Stimulated activated CD4-positive, alpha-beta T cell treated with anti-CD3 and anti-CD28 coated beads, TNF-alpha, amount 100 ng/mL, for 4 hours (primary cell): ENCODE measurements at places on chromosomes 1 and 21.

GRCh38 chr1:201707656-201708055 lies 121.3 kb upstream of the IPO9 start:
- no peak for DNase-seq

DNA sequence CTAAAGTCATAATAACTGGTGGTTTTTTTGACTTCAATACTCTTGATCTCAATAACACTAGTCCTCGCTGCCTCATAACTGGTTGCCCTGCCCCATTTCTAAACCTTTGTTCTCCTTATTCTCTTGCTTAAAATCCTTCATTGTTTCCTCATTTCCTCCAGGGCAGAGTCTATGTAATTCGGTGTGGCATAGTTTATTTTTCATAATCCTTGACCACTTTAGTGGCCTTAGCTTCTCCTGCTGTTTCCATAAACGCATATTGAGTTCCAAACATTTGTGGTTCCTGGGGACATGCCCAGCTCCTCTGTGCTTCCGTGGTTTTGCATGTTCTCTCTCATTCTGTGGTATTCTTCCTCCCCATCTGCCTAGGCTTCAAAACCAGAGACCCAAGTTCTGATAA lies 19.0 kb upstream of the TLCD4 start:
- no peak for DNase-seq

DNA sequence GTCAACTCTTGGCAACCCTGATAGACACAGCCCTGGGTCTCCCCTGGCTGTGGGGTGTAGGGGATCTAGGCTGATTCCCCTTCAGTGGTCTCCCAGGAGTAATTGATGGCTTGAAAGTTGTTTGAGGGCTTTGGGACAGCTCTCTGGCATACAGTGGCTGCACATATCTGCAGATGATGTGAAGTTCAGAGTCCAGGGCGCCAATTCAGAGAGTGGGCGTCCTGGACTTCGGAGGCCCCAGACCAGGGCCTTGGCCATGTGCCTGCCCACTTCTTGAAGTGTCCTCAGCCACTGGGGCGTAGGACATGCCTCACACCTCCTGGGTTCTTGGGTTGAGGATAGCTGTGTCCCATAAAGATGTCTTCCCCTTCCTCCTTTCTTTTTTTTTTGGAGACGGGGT lies 2.6 kb downstream of the INAVA start:
- no peak for DNase-seq

DNA sequence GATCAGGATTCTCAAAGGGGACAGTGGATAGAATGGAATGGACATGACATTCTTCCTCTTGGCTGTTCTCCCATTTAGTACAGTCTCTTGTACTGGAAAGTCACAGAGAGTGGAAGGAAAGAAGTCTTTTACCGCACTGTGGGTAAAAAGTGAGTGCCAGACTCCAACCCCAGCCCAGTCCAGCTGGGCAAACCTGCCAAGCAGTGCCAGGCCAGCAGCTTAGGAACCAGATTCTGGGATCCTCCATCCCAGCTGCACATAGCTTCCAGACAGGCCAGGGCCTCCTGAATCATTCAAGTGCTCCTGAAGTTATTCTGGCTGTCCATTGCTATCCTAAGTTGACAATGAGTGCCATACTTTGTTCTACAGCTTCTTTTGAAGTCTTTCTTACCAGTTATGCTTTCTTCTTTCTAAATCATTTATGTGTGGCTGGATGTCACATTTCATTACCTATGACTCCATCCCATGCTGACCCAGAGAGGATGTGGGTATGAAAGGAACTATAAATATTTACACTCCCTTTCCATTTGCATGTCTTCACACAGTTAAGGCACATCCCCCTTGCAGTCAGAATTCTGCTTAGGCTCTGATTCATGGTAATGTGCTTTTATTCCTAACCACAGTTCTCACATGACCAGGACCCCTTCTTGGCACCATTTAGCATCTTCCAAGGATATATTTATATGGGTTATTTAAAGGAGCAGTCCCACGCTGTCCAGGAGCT lies 88.9 kb downstream of the AK5 start:
- DNase-seq: no peak

DNA sequence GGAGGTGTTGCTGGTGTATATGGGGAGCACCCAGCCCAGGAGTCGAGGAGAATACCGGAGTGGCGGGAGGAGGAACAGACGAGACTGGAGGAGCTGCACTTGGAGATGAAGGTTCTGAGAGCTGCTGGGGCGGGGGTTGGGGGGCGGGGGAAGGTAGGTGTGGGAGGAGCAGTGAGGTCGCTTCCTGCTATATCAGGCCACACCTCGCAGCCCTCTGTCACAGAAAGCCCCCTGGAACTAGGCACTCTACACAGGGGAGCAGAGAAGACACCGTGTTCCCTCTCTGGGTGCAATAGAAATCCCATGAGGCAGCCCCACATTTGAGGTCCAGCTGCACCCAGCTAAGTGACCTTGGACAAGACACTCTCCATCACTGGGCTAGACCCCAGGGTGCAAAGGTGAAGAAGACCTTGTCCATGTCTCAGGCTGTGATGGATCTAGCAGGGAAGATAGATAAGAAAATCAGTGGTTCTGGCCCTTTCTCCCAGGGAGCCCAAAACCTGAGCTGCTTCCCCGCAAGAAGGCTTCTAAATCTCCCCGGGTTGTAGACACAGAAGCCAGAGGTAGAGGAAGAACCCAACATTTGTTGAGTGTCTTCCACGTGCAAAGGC lies 155.8 kb upstream of the EDN2 start:
- no peak for DNase-seq

- DNase-seq: no peak
Measured at GRCh38 chr1:86335916-86336315, 60.2 kb downstream of the ODF2L start.

DNA sequence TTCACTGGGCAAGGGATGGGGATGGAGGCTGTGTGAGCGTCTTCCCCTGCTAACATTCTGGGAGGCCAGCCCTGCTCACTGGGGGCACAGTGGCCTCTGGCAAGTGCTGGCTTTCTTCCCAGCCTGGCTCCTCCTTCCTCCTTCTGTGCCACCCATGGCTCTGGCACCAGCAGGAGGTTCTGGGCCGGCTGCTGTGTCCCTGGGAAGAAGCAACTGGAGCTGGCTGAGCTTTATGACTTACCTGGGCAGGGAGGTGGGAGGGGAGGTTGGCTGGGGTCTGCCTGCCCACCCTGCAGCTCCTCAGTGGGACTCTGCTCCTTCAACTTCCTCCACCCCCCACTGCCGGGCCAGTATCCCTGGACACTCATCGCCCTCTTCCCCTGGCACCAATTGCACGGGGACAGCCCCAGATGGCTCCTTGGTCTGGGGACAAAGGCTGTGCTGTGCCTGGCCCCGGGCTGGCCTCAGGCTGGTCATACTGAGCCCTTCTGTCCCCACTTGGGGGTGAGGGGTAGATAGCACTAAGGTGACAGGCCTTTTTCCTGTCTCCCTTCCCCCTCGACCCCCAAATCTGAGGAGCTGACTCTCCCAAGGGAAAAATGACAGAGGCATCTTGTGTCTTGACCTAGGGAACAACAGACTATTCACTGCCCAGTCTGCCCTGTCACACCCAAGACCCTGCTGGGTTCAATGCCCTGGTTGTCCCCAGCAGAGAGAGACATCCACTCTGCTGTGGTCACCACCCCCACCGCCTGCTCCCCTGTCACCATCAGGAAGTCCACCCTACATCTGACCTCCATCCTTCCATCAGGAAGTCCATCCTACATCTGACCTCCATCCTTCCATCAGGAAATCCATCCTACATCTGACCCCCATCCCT lies 14.4 kb downstream of the CDK18 start:
- DNase-seq: no peak

DNA sequence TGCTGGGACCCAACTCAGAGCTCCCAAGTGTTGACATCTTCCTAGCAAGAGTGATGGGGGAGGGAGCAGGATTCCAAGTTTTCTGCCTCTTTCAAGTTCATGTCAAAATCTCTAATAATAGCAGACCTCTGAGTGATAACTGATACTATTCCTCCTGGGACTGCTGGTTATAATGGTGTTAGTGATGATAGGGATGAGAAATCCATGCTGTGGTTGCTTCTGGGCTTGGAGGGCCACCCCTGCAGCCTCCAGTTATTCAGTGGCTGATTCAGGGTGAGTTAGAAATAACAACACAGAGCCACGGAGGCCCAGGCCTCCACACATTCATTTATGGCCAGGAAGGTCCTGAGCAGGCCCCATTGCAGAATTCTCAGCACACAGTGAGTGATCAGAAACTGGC lies 40.6 kb upstream of the ARTN start:
- DNase-seq: no peak

GRCh38 chr1:11311816-11312755 lies 39.1 kb downstream of the UBIAD1 start:
- DNase-seq: no peak

- no peak for DNase-seq
Measured at GRCh38 chr1:51568231-51568935, 48.5 kb upstream of the OSBPL9 start.

DNA sequence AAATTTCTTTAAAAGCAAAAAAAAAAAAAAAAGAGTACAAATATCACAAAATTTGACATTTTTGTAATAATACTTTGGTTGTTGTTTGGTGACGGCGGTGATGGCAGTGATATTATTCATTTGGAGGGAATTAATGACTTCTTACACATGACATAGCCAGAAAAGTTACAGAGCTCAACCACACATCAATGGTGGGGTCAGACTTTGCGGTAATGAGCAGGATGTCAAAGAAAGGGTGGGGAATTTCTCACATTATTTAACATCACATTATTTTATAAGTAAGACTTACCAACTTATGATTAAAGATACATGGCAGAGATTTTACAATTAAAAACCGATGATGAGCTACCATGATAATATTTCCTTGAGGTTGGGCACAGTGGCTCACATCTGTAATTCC lies 248.2 kb downstream of the RERE start:
- DNase-seq: no peak

DNA sequence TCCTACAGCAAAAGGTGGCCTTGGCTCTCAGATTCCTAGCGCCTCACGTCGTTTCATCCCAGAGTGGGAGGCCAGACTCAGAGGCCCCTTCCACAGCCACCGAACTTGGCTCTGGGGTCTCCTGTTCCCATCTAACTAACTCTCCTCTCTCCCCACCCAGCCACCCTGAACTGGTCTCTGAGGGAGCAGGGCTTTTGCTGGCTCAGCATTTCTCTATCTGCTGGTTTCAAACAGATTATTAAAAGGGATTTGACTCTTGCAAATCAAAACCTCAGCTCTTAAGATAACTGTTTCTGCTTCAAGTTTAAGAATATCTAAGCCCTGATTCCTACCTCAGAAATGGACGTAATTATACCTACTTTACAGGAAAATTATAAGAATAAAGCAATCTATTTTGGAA lies 91.0 kb upstream of the ATP1B1 start:
- DNase-seq: no peak

GRCh38 chr21:42146273-42146805 lies 72.6 kb upstream of the ABCG1 start:
- DNase-seq: no peak

DNA sequence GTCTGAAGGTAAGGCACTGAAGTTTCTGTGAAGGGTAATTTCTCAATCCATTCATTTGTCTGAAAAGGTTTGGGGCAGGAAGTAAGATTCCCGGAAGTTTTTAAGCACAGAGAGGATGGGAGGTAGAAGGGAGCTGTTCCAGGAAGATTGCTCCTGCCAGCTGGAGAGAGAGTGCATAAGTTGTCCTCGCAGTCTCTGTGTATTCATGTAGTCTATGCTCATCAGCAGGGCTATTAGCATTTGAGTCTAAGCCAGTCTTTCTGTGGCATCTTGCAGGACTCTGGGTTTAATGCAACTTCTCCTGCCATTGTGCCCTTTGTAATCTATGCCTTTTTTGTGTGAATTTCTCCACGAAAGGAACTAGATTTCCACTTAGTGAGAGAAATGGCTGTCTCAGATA lies 140.8 kb upstream of the FGGY start:
- DNase-seq: no peak

GRCh38 chr1:235612761-235613160 lies 36.8 kb downstream of the GNG4 start:
- no peak for DNase-seq

DNA sequence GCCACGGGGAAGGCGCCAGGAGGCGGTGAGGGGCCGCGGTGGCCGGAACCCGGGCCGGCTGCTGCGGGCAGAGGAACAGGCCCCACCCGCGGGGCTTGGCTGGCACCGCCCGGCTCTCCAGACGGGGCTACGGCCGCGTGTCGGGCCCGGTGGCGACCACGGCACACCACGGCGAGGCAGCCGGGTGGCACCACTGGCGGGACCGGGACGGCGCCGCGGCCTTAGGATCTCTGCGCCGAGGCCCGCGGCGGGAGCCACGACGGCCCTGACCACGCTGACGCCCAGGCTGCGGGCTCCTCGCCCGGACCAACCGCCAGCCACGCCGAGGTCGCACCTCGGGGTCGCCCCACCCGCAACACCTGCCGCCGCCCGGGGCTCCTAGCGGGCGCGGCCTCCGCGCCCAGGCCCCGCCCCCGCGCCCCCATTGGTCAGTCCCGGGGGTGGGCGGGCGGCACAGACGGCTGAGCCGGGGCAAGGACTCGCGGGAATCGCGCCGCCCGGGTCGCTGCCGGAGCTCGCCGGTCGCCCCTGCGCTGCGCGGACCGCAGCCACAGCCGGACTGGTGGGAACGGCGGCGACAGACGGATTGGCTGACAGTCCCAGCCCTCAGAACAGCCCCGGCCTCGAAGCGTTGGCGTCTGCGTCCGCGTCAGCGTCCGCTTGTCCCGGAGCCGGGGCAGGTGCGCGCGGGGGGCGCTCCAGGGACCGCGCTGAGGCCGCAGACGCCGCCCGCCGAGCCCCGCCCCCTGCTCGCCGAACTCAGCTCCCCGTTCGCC lies at the start of gene BMP8A:
TSS of gene BMP8A (plus strand) at position 491 of the 776 bp plus-strand sequence. CDS start 356 bp downstream, outside the sequence.
- DNase-seq: peak; percentile 55

- no peak for DNase-seq
Measured at GRCh38 chr1:98103617-98104285, 182.9 kb upstream of the DPYD start.

DNA sequence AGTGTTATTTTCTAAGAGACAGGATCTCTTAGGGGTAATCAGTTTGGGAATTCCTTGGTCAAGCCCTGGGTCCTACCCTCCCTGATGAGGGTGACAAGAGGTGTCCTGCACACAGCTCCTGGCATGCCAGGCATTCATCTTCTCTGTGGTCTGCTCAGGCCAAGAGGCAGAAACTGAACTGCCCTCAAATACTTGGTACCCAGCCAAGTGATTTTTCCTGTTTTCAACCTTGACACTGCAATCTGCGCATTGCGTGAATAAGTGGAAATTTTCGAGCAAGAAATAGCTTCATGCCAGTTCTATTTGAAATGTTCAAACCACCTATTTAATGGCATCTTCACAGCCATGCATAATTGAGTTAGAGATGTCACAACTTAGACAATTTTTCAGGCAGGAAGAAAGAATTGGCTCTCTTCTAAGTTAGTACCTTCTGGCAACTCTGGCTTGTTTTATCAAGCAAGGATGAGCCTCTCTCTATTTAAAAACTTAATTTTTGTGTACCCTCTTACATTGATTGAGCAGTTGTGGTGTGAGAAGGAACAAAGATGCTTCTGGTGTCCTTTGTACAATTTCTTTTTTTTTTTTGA lies 27.0 kb downstream of the DNM3 start:
- no peak for DNase-seq

DNA sequence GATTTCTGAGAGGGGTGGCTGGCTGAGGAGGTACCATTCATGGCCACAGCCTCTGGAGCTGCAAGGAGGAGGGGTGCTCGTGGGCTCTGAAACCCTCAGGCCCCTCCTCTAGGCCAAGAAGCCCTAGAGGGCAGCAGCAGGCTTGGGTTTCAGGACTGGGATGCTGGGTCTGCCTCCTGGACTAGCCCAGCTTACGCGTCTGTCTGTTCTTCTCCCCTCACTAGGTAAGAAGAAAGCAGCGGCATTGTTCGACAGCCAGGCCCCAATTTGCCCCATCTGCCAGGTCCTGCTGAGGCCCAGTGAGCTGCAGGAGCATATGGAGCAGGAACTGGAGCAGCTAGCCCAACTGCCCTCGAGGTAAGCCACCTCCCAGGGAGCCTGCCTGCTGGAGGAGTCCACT lies 60.3 kb downstream of the TMEM53 start:
- DNase-seq: no peak

- no peak for DNase-seq
Measured at GRCh38 chr1:23620605-23621004, 61.3 kb upstream of the ID3 start.
